Lung (tissue), 17 donors: ENCODE measurements at places on chromosomes 13 and 19. TPM values are rescaled to one million over a fixed set of nuclear protein-coding genes. Genes with fewer than 3 reads are reported as not detected.
A peak's percentile ranks its signal among the peaks of the same experiment; 100 is the strongest.

GRCh38 chr19:6352381-6353165 lies 8.8 kb upstream of the CLPP start:
- H3K4me3 ChIP-seq: no peak overlapping the region
- H3K27me3 ChIP-seq: no peaks in the 10 kb centered on the region
- H3K4me1 ChIP-seq: no peaks in the 10 kb centered on the region
- no peak for DNase-seq
- H3K27ac ChIP-seq: no peak overlapping the region
- no peaks in the 10 kb centered on the region for H3K36me3 ChIP-seq

GRCh38 chr19:49744946-49745381 lies 18.1 kb downstream of the TSKS start:
- H3K36me3 ChIP-seq: no peaks in the 10 kb centered on the region
- H3K4me1 ChIP-seq: no peaks in the 10 kb centered on the region
- H3K27me3 ChIP-seq: no peaks in the 10 kb centered on the region

DNA sequence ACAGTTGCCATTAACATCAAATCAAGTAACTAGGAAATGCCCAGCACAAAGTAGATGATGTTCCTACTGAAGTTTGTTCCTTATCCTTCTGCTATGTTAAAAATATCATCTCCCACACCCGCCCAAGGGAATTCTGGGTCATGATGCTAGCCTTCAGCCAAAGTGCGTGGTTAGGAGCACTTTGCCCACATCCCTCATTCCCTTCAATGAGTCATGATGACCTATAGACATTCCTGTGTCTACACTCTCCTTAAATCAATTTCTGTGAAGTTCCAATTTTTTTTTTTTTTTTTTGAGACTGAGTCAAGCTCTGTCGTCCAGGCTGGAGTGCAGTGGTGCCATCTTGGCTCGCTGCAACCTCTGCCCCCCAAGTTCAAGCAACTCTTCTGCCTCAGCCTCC lies 17.0 kb downstream of the RXFP2 start:
- no peaks in the 10 kb centered on the region for H3K4me1 ChIP-seq
- H3K4me3 ChIP-seq: no peak overlapping the region
- peaks cover 4% of the 10 kb centered on the region for H3K27me3 ChIP-seq

DNA sequence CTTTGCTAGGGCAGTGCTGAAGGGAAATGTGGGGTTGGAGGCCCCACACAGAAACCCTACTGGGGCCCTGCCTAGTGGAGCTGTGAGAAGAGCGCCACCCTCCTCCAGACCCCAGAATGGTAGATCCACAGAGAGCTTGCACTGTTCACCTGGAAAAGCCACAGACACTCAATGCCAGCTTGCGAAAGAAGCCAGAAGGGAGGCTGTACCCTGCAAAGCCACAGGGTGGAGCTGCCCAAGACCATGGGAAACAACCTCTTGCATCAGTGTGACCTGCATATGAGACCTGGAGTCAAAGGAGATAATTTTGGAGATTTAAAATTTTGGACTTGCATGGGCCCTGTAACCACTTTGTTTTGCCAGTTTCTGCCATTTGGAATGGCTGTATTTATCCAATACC lies 615.4 kb upstream of the MIR17HG start:
- H3K36me3 ChIP-seq: no peaks in the 10 kb centered on the region

DNA sequence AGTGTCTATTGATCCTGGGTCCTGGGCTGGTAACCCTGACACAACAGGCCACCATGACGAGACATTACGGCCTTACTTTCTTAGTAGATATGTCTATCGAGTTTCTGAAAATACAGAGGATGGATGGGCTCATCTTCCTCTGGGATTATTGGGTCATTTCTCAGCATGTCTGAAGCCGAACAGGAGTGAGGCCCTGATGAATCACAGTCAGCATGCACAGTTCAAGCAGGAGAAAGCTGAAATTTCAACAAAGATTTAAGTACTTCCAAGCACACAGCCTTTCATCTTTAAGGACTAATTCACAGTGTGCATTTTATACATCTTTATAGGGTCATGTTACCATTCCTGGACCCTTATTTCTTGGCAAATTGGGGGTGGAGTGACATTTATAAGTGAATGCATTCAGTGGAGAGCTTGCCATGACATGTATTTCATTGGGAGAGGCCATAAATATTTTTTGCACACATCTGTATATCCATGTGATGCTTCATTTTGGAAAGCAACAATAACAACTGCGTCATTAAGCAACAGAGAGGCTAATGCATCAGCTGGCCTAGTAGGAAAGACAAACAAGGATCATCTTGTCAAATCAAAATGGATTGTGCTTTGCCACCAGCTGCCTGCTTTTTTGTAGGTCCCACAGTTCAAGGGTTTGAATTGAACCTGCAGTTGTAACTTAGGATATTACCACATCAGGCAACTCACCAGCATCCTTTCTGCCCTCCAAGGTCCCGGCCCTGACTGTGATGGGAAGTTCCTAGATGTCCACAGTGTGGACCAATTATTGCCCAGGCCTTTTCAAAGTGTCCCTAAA lies 143.5 kb downstream of the DNAJC15 start:
- DNase-seq: no peak
- no peaks in the 10 kb centered on the region for H3K27me3 ChIP-seq
- H3K36me3 ChIP-seq: no peaks in the 10 kb centered on the region
- H3K4me3 ChIP-seq: no peak overlapping the region
- H3K27ac ChIP-seq: no peak overlapping the region
- H3K4me1 ChIP-seq: no peaks in the 10 kb centered on the region

- no peaks in the 10 kb centered on the region for H3K4me1 ChIP-seq
- no peaks in the 10 kb centered on the region for H3K27me3 ChIP-seq
- no peak overlapping the region for H3K4me3 ChIP-seq
- H3K36me3 ChIP-seq: no peaks in the 10 kb centered on the region
- H3K27ac ChIP-seq: no peak overlapping the region
- no peak for DNase-seq
Measured at GRCh38 chr13:73879346-73880015, 254.7 kb downstream of the KLF12 start.

GRCh38 chr19:16652854-16653253 lies 7.1 kb downstream of the SMIM7 start:
- H3K36me3 ChIP-seq: peaks cover 19% of the 10 kb centered on the region
- H3K27ac ChIP-seq: no peak overlapping the region
- DNase-seq: no peak
- H3K4me1 ChIP-seq: peaks cover 3% of the 10 kb centered on the region
- no peak overlapping the region for H3K4me3 ChIP-seq

- DNase-seq: peak; percentile 48
- no peak overlapping the region for H3K27ac ChIP-seq
- no peaks in the 10 kb centered on the region for H3K36me3 ChIP-seq
Measured at GRCh38 chr13:43473437-43473836, 313.3 kb downstream of the ENOX1 start.

- no peak for DNase-seq
- H3K36me3 ChIP-seq: no peaks in the 10 kb centered on the region
- no peak within 1 kb of the TSS for H3K4me3 ChIP-seq
- no peaks in the 10 kb centered on the region for H3K27me3 ChIP-seq
Measured at GRCh38 chr19:43780706-43781525, at the start of gene KCNN4. KCNN4 (minus strand) TSS chr19:43780973; CDS start chr19:43780861, 112 bp downstream.

- H3K4me1 ChIP-seq: no peaks in the 10 kb centered on the region
- H3K27ac ChIP-seq: no peak overlapping the region
- H3K36me3 ChIP-seq: no peaks in the 10 kb centered on the region
- H3K4me3 ChIP-seq: no peak overlapping the region
- H3K27me3 ChIP-seq: no peaks in the 10 kb centered on the region
- no peak for DNase-seq
Measured at GRCh38 chr19:33366127-33366526, 7.4 kb upstream of the CEBPG start.

DNA sequence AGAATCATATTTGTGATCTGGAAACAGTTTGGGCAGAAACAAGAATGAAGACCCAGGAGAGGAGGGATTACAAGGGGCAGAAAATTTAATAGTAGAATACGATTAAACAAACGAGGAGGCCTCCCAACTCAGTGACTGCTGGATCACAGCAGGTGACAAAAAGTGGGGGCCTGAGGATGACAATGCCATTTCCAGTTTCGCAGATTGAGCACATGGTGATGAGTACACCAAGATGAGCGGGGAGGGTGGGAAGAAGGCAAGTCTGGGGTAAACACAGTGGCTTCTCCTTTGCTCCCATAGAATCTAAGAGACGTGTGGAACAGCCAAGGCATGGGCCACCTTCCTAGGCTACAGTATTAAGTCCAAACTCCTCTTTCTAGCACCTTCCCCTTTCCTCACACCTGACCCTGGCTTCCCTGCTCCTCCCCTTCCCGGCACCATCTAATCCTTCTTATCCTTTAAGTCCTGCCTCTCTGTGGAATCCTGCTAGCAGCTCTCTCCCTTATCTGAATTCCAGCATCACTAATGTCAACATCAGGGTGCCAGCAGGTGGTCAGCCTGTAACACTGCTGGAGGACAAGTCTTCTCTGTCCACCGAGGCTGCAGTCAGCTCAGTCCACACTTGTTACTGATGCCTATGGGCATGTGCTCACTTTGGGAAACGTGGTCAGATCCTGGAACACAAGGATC lies 13.5 kb downstream of the ATP7B start:
- peaks cover 38% of the 10 kb centered on the region for H3K4me1 ChIP-seq
- no peak for DNase-seq
- H3K36me3 ChIP-seq: no peaks in the 10 kb centered on the region

DNA sequence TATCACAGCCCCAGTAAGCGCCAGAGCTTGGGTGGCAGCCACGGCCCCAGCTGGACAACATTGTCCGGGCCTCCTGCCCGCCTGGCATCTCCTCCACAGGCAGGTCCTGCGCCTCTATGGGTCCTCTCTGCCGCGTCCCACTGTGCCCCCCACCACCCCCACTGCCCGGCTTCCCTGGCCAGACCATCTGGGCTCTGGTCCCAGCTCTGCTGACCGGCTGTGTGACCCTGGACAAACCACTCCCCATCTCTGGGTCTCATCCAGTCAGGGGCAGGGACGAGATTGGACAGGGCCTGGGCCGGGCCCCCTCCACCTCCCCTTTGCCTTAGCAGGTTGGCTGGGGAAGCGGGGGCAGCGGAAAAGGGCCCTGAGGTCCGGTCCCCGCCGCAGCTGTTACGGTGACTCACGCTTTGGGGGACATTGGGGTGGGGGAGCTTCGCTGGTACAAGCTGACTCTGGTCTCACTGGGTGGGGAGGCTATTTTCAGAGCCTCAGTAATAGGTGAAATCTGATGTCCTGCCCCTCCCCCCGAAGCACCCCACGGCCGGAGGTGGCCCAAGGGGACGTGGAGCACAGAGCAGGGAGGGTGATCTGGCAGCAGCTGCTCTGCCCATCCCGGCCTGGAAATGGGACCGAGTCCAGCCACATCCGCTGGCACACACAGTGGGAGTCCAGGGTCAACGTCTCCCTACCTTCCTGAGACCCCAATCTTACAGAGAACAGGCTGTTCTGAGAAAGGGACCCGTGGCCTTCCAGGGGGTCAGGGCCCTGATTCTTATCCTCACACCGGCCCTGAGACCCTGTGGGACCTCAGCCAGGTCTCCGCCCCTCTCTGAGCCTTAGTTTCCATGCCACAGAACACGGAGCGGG lies 9.1 kb downstream of the NFIC start:
- H3K4me3 ChIP-seq: no peak overlapping the region
- DNase-seq: peak; percentile 81
- H3K27me3 ChIP-seq: peaks cover 4% of the 10 kb centered on the region
- H3K36me3 ChIP-seq: peaks cover 2% of the 10 kb centered on the region

DNA sequence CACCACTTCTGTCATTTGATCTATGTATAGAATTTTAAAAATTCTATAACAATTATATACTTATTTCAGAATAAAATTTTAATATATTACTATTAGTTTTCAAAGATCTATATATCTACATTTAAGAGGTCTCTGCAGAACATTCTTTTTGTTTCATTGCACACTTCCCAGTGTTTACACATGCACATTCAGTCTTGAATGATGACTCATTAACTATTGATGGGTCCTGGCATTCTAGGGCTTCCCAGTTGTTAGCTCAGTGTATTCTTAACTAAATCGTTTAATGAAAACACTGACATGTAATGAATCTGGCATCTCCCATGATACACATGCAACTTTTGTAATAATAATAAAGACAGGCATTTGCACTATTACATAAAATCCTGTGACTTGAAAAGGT lies 324.6 kb downstream of the KLF12 start:
- no peaks in the 10 kb centered on the region for H3K27me3 ChIP-seq
- peaks cover 2% of the 10 kb centered on the region for H3K36me3 ChIP-seq
- no peak overlapping the region for H3K27ac ChIP-seq
- no peaks in the 10 kb centered on the region for H3K4me1 ChIP-seq

- no peaks in the 10 kb centered on the region for H3K4me1 ChIP-seq
- no peaks in the 10 kb centered on the region for H3K27me3 ChIP-seq
- no peak overlapping the region for H3K4me3 ChIP-seq
- DNase-seq: peak; percentile 85
Measured at GRCh38 chr13:112873851-112874750, 94.9 kb upstream of the MCF2L start.

GRCh38 chr13:44305917-44306370 lies 67.7 kb upstream of the SERP2 start:
- H3K4me1 ChIP-seq: peaks cover 23% of the 10 kb centered on the region
- H3K27ac ChIP-seq: peak overlapping the region; percentile 38
- no peaks in the 10 kb centered on the region for H3K27me3 ChIP-seq

- DNase-seq: no peak
- H3K27ac ChIP-seq: no peak overlapping the region
- peaks cover 2% of the 10 kb centered on the region for H3K27me3 ChIP-seq
- H3K4me3 ChIP-seq: no peak overlapping the region
- no peaks in the 10 kb centered on the region for H3K4me1 ChIP-seq
Measured at GRCh38 chr19:29936409-29936808, 5.6 kb upstream of the URI1 start.

DNA sequence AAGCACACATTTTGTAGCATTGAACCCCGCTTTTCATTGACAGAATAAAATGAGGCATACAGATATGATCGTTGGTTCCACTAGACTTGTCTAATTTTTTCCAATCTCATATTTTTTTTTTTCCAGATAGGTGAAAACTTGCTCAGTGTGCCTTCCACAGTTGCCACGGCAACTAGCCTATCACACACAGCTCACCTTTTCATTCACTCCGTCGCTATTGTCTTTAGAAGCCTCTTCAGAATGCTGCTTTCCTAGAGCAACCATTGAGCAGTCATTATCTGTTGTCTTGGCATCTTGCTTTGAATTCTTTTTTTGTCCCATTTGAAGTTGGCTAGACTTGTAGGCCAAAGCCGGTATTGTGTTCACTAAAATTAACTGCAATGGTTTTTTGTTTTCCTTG lies 37.7 kb upstream of the ESD start:
- no peaks in the 10 kb centered on the region for H3K36me3 ChIP-seq
- no peak overlapping the region for H3K4me3 ChIP-seq
- no peaks in the 10 kb centered on the region for H3K27me3 ChIP-seq
- no peak for DNase-seq
- no peaks in the 10 kb centered on the region for H3K4me1 ChIP-seq

GRCh38 chr19:35177377-35178274 lies 23.1 kb downstream of the FXYD5 start:
- DNase-seq: no peak
- no peaks in the 10 kb centered on the region for H3K27me3 ChIP-seq
- H3K4me3 ChIP-seq: no peak overlapping the region
- no peaks in the 10 kb centered on the region for H3K4me1 ChIP-seq
- H3K27ac ChIP-seq: no peak overlapping the region

Gene IGSF23
- polyA plus RNA-seq: not detected

Gene KCNK6
- 10.8 TPM for polyA plus RNA-seq

Gene DPRX
- polyA plus RNA-seq: not detected

Gene TEX101
- polyA plus RNA-seq: not detected

Gene NDUFB7
- polyA plus RNA-seq: 409 TPM

Gene SYCN
- polyA plus RNA-seq: not detected

Gene CYP2A6
- polyA plus RNA-seq: 0.45 TPM

Gene KIR3DL1
- 0.16 TPM for polyA plus RNA-seq

Gene SPTBN4
- polyA plus RNA-seq: 0.75 TPM
